T-helper 17 cell (primary cell): ENCODE measurements at places on chromosomes 11 and 22.

GRCh38 chr11:2674658-2675131 lies 25.1 kb downstream of the KCNQ1OT1 start:
- DNase-seq = no peak

DNA sequence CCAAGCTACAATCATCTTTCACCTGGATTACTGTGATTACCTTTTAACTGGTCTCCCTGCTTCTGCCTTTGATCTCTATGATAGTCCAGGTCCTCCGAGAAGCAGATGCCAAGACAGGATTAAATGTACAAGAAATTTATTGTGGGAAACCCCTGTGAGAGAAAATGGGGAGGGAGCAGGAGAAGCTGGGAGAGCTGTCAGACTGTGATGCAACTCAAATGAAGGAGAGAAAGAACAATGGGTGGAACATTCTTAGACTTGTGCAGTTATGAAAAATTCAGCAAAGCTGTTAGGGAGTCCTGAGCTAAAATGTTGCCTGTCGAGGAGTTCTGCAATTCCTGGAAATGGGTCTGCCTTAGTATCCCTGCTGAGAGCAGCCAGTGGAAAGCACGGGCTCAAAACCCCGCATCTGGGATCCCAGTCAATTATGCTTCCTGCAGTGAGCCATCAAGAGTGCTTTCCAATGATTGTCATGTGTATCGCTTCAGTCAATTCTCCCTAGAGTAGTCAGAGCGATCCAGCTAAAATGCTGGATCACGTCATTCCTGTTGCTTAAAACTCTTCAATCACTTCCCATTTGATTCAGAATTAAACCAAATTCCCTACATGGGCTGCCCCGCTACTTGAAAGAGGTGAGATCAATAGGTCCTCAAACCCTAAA lies 16.5 kb upstream of the CSTF3 start:
- DNase-seq = no peak

- no peak for DNase-seq
Observed at GRCh38 chr11:134386945-134387344, 25.1 kb downstream of the B3GAT1 start.

- DNase-seq = no peak
Observed at GRCh38 chr22:22700631-22701030, 56.2 kb downstream of the GGTLC2 start.

- no peak for DNase-seq
Observed at GRCh38 chr11:18748766-18749365, 22.9 kb upstream of the IGSF22 start.

DNA sequence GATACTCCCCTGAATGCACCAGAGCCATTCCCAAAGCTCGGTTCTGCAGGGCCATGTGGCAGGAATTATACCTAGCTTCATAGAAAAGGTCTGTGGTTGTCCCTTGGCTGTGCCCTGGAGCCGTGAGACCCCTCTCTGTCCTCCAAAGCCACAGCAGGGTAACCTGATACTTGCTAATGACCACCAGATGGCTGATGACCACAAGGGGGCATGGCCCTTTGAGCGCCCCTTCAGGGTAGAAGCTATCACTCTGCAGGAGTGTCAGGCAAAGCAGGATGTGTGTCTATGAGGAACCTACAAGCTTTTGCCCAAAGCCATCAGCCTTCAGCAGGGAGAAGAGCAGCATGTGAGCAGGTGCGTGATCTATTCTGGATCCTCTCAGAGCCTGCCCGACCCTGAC lies 95.3 kb downstream of the NTM start:
- DNase-seq = no peak

GRCh38 chr22:20584872-20585638 lies 77.6 kb downstream of the MED15 start:
- DNase-seq = no peak

GRCh38 chr11:57131080-57131790 lies 50.5 kb upstream of the LRRC55 start:
- no peak for DNase-seq

- no peak for DNase-seq
Observed at GRCh38 chr22:23682077-23682476, 8.7 kb upstream of the RGL4 start.

DNA sequence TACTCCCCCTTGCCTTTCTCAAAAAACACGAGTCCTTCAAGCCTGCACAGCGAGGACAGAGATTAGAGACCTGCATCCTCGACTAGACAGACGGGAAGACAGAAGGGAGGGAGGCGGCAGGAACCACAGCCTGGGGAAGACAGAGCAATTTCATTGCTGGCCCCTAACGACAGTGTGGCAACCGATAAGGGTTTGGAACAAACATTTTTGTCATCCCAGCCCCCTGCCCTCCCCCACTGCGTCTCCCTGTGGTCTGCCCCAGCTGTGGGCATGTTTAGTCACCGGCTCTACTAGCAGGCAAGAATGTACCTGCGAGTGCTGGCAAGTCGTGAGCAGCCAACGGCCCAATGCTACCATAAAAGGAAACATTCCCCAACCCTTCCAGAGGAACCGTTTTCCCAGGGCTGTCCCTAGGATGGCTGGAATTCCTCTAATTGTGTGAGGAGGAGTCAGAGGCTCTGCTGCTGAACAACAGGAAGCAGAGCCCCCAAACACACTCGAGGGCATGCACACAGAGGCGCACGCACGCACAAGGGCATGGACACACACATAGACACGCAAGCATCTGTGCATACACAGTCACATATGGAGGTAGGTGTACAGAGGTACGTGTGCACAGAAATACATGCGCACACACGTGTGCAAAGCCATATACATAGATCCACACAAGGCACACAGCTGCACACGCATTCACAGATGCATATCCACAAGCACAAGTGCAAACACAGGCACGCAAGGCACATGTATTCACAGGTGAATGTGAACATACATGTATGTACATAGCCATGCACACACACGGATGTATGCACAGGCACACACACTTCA lies 58.3 kb downstream of the MYH9 start:
- peak; percentile 36 for DNase-seq

DNA sequence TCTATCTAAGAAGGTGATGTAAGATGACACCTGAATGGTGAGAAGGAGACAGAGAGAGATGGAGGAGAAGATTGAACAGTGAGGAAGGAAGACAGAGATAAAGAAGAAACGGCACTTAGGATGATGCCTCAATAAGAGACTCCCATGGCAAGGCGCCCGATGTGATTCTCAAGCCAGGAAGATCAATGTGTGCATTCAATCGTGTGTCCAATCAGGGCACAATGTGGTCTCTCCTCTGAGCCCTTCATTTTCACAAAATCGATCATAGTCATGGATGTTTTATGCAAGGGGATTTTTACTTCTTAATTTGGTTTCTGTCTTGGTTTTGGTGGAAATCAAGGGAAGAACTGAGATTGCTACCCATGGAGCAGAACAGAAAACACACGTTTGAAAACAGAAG lies 19.9 kb upstream of the TMPRSS13 start:
- no peak for DNase-seq

GRCh38 chr11:27373856-27374602 lies 11.0 kb upstream of the CCDC34 start:
- no peak for DNase-seq

- no peak for DNase-seq
Observed at GRCh38 chr11:61507962-61508861, at the start of gene LRRC10B. TSS of gene LRRC10B (plus strand) at chr11:61508749. CDS start at chr11:61508999, 250 bp downstream.

GRCh38 chr11:110196884-110197420 lies 99.5 kb downstream of the RDX start:
- DNase-seq = no peak

- DNase-seq = no peak
Observed at GRCh38 chr22:40911772-40912171, 39.4 kb upstream of the RBX1 start.

DNA sequence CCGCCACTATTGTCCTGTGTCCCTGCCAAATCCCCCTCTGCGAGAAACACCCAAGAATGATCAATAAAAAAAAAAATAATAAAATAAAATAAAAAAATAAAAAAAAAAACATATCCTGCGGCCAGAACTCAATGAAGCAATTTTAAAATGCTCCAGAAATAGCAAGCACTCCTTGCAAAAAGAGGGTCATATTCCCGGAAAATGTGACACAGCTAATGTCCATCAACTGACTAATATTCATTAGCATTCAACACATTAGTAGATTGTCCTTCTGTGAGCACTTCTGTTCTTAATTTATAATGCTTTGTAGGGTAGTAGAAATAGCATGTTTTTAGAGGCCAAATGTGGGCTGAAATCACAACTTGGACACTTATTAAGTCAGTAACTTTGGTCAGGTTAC lies 252.3 kb upstream of the SESN3 start:
- no peak for DNase-seq

GRCh38 chr11:3854977-3855807 lies at the start of gene STIM1:
TSS of gene STIM1 (plus strand) at chr11:3855664. CDS start at chr11:3856271, 607 bp downstream.
- DNase-seq = peak; percentile 96

DNA sequence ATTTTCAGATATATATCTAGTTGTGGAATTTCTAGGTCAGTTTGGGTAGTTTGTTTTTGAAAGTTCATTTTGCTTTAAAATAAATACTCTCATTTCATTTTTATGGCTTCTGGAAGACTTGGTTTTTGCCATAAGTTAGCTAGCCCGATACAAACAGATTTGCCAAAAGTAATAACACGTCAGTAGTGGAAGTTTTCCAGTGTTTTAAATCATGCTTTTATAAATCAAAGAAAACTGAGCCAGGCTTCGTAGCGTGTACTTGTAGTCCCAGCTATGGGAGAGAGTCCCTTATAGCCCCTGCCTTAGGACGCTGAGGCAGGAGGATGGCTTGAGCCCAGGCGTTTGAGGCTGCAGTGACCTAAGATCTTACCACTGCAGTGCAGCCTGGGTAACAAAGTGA lies 21.7 kb upstream of the MICALL1 start:
- no peak for DNase-seq

- DNase-seq = no peak
Observed at GRCh38 chr22:31229402-31230079, 17.4 kb downstream of the LIMK2 start.

DNA sequence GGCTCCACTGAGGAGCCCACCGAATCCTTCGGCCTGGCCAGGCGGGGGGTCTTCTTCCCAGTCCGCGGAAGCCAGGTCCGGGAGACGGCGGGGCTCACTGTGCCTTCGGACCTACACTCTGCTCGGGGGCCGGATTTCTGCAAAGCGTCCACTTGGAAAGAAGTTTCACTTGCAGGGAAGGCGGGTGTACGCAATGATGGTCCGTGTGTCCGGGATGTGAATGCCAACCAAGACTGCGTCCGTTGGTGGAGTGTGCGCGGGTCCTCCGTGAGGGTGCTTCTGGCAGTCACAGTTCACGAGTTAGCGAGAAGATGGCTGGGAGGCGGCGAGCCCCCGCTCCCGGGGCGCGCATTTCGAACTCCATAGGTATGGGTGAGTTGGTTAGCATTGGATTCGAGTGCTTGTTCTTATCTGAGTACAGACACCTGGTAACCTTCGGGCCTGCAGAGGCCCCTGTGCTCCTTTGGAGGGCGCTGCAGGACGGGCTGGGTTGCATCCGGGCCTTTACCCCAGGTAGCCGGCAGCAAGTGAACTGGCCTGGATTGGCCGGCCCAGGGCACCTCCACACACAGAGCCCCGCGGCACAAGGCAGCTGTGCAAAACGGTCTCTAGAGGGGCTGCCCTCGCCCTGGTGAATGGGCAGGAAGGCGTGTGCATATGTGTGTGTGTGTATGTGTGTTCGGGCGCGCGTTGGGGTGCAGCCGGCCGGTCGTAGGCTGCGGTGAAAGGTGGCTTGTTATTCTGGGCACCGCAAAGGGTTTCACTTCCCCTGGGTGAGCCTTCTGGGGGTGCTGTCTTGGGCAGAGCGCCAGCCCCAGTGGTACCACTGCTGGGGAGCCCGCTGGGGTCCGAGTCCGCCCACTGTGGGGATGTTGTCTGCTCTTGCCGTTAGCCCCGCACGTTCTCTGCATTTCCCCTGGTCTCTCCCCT lies 13.3 kb upstream of the CYP2R1 start:
- DNase-seq = peak; percentile 61

DNA sequence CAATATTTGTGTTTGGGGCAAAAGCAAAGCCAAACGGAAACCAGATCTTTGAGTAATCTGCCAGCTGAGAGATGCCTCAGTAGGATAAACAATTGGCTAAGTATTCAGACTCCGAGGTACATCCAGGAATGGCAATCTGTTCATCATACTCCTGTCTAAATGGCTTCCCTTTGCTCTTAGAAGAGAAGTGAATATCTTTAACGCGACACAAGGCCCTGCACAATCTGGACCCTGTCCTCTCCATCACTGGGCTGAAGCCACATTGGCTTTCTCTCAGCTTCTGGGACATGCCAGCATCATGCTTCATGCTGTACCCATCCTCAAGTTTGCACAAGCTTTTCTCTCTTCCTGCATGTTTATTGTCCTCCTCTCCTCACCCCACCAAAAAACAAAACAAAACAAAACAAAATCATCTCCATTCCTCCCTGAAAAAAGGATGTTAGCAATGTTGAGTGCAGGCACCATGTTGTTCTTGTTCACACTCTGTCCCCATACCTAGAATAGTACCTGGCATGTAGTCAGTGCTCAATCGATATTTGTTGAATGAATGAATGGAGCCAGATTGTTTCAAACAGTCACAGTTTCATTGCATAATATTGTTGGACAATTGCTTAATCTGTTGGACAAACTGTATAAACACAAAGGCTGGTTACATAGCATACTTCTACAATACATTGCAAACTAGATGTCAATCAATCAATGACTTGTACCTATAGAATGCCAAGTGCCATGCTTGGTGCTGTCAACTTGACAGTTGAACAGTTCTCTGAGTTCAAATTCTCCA lies 38.2 kb upstream of the SESN3 start:
- no peak for DNase-seq

DNA sequence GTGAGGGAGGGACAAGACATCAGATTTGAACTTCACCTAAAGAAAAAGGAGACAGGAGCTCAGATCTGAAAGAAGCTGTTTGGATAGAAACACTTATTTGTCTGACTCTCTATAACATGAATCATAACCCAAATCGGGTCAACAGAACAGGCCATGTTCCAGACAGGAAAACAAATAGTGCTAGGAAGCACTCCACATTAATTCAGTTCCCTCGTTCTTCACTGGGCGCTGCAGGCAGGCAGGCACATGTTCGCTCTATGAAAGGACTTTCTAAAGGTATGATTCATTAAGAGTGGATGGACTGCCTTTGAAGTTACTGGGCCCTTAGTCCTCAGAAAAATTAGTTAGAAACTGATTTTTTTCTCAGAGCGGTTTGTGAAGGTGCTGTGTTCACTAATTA lies 137.5 kb upstream of the TRPC6 start:
- DNase-seq = no peak

DNA sequence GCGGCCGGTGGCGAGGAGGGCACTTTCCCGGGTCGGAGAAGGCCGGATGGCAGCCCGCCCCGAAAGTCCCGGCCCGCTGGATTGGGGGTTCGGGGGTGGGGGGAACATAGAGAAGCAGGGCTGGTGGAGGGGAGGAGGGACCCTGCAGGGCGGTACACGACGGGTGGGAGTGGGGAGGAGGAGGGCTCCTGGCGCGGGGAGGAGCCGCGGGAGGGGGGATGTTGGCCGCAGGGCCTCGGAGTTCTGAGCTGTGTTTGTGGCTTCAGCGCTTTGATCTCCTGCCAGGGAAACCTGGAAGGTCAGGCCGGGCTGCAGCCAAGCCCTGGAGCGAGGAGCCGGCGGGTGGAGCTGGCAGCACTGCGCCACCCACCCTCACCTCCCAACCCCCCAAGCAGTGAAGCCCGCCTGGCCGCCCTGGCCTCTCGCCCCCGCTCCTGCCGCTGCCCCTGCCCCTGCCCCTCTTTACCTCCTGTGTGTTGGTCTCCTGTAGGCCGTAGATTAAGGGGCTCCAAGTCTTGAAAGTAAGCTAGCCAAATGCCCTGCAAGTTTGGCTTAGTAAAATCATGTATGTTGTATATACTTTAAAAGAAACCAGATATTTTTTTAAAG lies 30.9 kb downstream of the C22orf31 start:
- DNase-seq = no peak

GRCh38 chr11:9120664-9121468 lies 29.5 kb upstream of the SCUBE2 start:
- DNase-seq = no peak

GRCh38 chr11:12735262-12735661 lies 61.0 kb downstream of the TEAD1 start:
- DNase-seq = no peak

- no peak for DNase-seq
Observed at GRCh38 chr22:37305887-37306286, 23.6 kb downstream of the CYTH4 start.
